Osteoblast (primary cell): ENCODE measurements at places on chromosomes 2 and 18. TPM values are rescaled to one million over a fixed set of nuclear protein-coding genes. Genes with fewer than 3 reads are reported as not detected.

DNA sequence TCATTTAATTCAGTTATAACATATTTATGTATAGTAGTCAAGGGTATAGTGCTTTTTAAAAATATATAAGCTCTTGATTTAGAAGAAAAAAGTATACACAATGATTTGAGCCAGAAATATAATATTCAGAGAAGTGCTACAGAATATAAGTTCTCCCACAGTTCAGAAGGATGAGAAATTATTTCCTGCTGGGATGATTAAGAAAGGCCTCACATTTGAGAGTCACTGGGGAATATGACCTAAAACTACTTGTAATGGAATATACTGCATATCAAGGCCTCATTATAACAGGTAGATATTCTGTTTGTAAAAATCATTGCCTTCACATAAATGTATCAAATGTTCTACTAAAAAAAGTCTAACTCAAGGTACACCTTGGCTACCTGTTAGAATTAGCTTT is 203.5 kb downstream of the MBD2 start:
- H3K4me1 ChIP-seq = peaks cover 17% of the 10 kb centered on the region
- H3K27me3 ChIP-seq = no peaks in the 10 kb centered on the region
- no peaks in the 10 kb centered on the region for H3K36me3 ChIP-seq
- H3K27ac ChIP-seq = peak overlapping the region; percentile 49

DNA sequence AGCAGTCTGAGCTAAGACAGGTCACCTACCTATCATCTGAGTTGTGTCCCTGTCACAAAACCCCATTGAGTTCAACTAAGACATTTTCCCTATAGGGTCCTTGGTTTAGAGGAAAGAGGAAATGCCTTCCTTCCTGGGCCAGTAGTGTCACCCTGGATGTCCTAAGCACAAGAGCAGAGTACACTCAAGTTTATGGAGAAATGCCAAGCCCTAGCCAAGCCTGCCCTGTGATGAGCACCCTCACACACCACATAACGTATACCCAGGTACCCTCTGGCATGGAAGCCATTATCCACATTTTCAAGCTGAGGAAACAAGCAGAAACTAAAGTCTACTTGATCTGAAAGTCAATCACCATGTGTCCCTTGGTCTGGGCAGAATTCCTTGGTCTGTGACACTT is 37.3 kb downstream of the SUCLG1 start:
- H3K27ac ChIP-seq = no peak overlapping the region
- peaks cover 9% of the 10 kb centered on the region for H3K36me3 ChIP-seq
- no peaks in the 10 kb centered on the region for H3K27me3 ChIP-seq
- H3K4me1 ChIP-seq = no peaks in the 10 kb centered on the region
- no peak overlapping the region for H3K4me3 ChIP-seq
- no peak for DNase-seq

Gene NCOA1
- 23.2 and 25.0 TPM in 2 replicates for total RNA-seq

Gene NR4A2
- 0.72 and 0.88 TPM in 2 replicates for total RNA-seq

- H3K4me1 ChIP-seq = peaks cover 3% of the 10 kb centered on the region
- peaks cover 8% of the 10 kb centered on the region for H3K27me3 ChIP-seq
- H3K27ac ChIP-seq = no peak overlapping the region
Observed at GRCh38 chr2:15725101-15725781, 133.6 kb downstream of the DDX1 start.

DNA sequence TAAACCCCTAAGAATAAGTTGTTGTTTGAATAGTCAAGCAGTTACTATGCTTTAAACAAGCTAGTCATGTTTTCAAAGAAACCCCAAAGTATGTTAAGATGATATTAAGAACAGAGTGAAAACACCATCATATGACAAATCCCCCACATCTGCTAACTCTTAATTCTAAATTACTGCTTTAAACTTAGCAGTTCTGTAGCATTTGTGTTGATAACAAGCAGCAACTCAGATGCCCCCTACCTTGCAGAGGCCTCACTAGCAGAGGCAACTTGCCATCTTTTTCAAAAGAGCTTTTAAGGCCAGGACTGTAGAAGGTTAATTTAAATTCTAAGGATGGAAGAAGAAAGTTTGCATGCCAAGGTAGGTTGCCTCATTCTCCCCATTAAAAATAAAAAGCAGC is 376.2 kb downstream of the SETBP1 start:
- DNase-seq = no peak
- peaks cover 5% of the 10 kb centered on the region for H3K4me1 ChIP-seq
- H3K27me3 ChIP-seq = no peaks in the 10 kb centered on the region
- no peaks in the 10 kb centered on the region for H3K36me3 ChIP-seq

- no peaks in the 10 kb centered on the region for H3K27me3 ChIP-seq
- H3K4me1 ChIP-seq = peaks cover 28% of the 10 kb centered on the region
- DNase-seq = peak; percentile 85
- H3K4me3 ChIP-seq = no peak overlapping the region
- H3K27ac ChIP-seq = peak overlapping the region; percentile 42
Observed at GRCh38 chr2:43102366-43103092, 123.9 kb downstream of the ZFP36L2 start.

DNA sequence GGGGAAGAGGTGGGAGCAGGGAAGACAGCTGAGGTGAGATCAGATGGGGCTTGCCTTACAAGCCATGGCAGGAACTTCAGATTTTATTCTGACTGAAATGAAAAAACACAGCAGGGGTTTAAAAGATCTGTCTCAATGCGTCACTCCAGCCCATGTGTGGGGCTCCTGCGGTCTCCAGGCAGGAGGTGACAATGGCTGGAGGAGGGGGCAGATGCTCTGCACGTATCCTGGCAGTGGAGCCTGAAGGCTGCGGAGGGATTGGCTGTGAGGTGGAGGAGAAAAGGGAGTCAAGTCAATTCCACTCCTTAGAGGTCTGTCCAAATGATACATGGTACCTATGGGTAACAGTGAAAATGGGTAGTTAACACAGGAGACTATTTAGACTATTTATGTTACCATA is 40.5 kb upstream of the KIDINS220 start:
- H3K4me1 ChIP-seq = no peaks in the 10 kb centered on the region
- no peaks in the 10 kb centered on the region for H3K27me3 ChIP-seq
- DNase-seq = peak; percentile 21
- no peak overlapping the region for H3K4me3 ChIP-seq
- H3K36me3 ChIP-seq = peaks cover 42% of the 10 kb centered on the region

Gene ABCG8
- not detected in 2 replicates for total RNA-seq

Gene L3MBTL4
- total RNA-seq = 0.36 and 0.88 TPM in 2 replicates

- H3K27me3 ChIP-seq = no peaks in the 10 kb centered on the region
- DNase-seq = no peak
- H3K27ac ChIP-seq = peak overlapping the region; percentile 23
- H3K4me1 ChIP-seq = peaks cover 31% of the 10 kb centered on the region
Observed at GRCh38 chr18:10142056-10142455, 228.2 kb downstream of the VAPA start.

Gene TUBB8B
- total RNA-seq = not detected in 2 replicates

Gene TOGARAM2
- total RNA-seq = under 0.01 and 0.72 TPM in 2 replicates

Gene RESP18
- total RNA-seq = not detected in 2 replicates

GRCh38 chr18:5967007-5967406 is 71.7 kb upstream of the TMEM200C start:
- no peaks in the 10 kb centered on the region for H3K4me1 ChIP-seq
- no peak overlapping the region for H3K4me3 ChIP-seq
- DNase-seq = no peak
- no peaks in the 10 kb centered on the region for H3K36me3 ChIP-seq

- H3K4me3 ChIP-seq = no peak overlapping the region
- H3K36me3 ChIP-seq = no peaks in the 10 kb centered on the region
- peaks cover 35% of the 10 kb centered on the region for H3K27me3 ChIP-seq
- no peak for DNase-seq
- no peaks in the 10 kb centered on the region for H3K4me1 ChIP-seq
Observed at GRCh38 chr18:45638544-45638943, 23.3 kb downstream of the SLC14A2 start.

- no peak for DNase-seq
- H3K27ac ChIP-seq = no peak overlapping the region
Observed at GRCh38 chr2:127170021-127170420, 50.1 kb downstream of the CYP27C1 start.

Gene STK39
- total RNA-seq = 18.1 and 20.9 TPM in 2 replicates

DNA sequence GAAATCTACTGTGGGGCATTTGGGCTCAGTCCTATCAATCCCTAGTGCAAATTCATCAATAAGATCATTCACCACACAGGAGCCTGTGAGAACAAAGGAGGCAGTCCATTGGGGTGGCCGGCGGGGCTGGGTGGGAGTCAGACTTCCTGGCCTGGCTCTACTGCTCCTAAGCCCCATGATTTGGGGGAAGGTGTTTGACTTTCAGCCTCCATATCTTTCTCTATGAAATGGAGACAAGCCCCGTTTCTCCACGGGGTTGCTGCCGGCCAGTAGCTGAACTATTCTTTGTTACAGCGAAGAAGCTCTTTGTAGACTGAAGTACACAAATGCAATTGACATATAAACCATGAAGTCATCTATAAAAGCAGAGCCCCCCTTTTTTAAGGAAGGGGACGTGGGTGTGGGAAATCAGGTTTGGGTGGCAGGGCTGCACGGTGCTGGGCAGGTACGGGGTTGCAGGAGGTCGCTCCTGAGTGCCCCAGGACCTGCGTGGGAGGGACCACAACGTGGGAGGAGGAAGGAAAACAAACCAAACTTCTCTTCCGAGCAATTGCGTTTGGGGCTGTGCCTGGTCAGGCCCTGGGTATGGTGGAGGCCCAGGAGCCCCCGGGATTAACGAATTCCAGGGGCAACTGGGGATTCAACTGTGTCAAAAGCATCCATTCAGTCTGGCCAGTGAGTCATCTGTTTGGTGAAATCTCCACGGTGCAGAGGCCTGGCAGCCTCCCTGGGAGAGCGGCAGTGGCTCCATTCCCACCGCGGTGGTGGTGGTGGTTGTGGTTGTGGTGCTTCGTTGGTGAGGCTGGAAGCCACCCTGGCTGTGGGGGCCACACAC is 18.2 kb downstream of the FBLN7 start:
- H3K27ac ChIP-seq = peak overlapping the region; percentile 86
- DNase-seq = peak; percentile 99
- H3K27me3 ChIP-seq = no peaks in the 10 kb centered on the region
- H3K36me3 ChIP-seq = no peaks in the 10 kb centered on the region
- H3K4me1 ChIP-seq = peaks cover 42% of the 10 kb centered on the region

DNA sequence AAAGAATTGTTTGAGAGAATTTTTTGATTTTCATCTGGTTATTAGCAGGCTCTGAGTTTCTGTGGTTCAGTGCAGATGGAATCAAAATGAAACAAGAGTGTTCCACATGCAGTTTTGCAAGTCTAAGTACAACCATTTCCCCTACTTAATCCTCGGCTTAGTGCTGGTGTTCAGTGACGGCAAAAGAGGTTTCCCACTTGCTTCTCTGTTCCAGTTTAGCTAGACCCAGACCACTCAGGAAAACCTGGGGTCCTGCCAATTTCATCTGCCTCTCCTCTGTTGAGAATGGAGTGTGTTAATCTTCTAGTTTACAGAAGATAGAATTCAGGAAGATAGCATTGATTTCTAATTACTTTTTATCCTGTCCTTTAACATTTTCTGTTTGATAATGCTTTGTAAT is 996.2 kb upstream of the FANCL start:
- no peak overlapping the region for H3K4me3 ChIP-seq
- no peaks in the 10 kb centered on the region for H3K36me3 ChIP-seq

Gene NABP1
- 72.0 and 80.2 TPM in 2 replicates for total RNA-seq

Gene LRATD1
- total RNA-seq = 5.8 and 10.0 TPM in 2 replicates

Gene HES6
- total RNA-seq = 1.8 and 4.0 TPM in 2 replicates

Gene PXDN
- 307 and 324 TPM in 2 replicates for total RNA-seq

DNA sequence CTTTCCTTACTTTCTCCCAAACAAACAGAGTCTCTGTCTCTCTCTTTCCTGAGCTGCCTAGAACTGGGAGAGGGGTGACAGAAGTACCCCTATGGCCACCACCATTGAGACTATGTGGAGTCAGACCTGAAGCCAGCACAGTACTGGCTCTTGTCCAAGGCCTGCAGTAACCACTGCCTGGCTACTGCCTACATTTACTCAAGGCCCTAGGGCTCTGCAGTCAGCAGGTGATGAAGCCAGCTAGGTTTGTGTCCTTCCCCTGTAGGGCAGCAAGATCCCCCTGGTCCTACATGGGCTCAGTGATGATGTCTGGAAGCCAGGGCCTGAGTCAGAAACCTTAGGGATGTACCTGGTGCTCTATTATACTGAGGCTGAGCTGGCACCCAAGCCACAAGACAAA is 12.2 kb downstream of the MYO3B start:
- no peaks in the 10 kb centered on the region for H3K4me1 ChIP-seq
- no peak for DNase-seq
- no peak overlapping the region for H3K4me3 ChIP-seq
- no peak overlapping the region for H3K27ac ChIP-seq

DNA sequence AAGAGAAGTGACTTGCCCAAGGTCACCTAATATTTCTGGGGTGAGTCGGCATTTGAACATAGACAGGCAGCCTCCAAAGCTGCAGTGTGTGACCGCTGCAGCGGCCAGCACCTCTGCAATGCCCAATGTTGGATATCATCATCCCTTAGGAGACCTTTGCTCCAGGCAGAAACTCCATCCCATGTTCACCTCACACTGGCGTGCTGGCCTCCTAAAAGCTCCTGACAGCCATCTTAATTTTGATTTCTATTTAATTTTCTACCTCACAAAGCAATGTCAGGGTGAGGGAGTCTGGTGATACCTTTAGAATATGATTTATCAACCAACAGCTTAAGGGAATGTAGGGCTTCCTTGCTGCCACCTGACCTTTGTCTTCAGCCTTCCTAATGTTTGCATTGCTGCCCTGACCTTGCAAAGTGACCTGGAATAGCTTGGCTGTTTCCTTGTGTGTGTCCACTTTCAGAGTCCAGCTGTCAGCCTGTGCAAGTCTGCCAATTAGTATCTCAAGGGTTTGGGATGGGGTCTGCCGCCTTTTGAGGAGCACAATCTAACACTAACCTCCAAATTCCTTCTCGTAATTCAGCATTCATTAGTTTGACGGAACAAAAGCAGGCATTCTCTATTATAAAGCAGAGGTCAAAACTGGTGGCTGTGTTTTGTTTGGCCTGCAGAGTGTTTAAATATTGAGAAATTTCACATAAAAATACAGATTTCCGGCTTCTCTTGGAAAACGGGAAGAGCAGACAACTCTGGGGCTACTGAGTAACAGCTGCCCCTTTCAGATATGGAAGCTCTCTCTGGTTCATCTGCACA is 127.6 kb downstream of the PLEKHM3 start:
- no peak overlapping the region for H3K27ac ChIP-seq
- H3K4me1 ChIP-seq = peaks cover 21% of the 10 kb centered on the region
- no peak for DNase-seq
- no peaks in the 10 kb centered on the region for H3K27me3 ChIP-seq
- H3K36me3 ChIP-seq = no peaks in the 10 kb centered on the region

DNA sequence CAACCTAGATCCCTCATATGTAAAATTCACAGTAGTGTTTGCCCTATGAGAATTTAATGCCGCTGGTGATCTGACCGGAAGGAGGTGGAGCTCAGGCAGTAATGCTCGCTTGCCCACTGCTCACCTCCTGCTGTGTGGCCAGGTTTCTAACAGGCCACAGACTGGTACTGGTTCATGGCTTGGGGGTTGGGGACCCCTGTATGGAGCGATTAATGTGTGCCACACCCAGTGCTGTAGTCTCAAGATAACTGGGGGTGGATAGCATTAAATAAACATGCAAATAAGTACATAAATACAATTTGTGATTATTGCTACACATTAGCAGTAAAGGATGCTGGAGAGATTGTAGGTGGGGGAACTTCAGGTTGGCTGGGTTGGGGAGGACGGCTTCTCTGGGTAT is 3.2 kb downstream of the GALNT1 start:
- peaks cover 17% of the 10 kb centered on the region for H3K4me1 ChIP-seq
- H3K27ac ChIP-seq = no peak overlapping the region
- peak overlapping the region; percentile 85 for H3K4me3 ChIP-seq
- peaks cover 11% of the 10 kb centered on the region for H3K36me3 ChIP-seq
- DNase-seq = no peak
